ENCODE measurements at places on chromosomes 11 and 22. TPM values are rescaled to one million over a fixed set of nuclear protein-coding genes. Genes with fewer than 3 reads are reported as not detected.

GRCh38 chr22:26556904-26557303 is 33.0 kb downstream of the TPST2 start:
- no peak overlapping the region for H3K27ac ChIP-seq
- H3K4me3 ChIP-seq, result no peak overlapping the region
- no peaks in the 10 kb centered on the region for H3K36me3 ChIP-seq
- DNase-seq, result no peak
- no peaks in the 10 kb centered on the region for H3K27me3 ChIP-seq
- no peaks in the 10 kb centered on the region for H3K4me1 ChIP-seq

DNA sequence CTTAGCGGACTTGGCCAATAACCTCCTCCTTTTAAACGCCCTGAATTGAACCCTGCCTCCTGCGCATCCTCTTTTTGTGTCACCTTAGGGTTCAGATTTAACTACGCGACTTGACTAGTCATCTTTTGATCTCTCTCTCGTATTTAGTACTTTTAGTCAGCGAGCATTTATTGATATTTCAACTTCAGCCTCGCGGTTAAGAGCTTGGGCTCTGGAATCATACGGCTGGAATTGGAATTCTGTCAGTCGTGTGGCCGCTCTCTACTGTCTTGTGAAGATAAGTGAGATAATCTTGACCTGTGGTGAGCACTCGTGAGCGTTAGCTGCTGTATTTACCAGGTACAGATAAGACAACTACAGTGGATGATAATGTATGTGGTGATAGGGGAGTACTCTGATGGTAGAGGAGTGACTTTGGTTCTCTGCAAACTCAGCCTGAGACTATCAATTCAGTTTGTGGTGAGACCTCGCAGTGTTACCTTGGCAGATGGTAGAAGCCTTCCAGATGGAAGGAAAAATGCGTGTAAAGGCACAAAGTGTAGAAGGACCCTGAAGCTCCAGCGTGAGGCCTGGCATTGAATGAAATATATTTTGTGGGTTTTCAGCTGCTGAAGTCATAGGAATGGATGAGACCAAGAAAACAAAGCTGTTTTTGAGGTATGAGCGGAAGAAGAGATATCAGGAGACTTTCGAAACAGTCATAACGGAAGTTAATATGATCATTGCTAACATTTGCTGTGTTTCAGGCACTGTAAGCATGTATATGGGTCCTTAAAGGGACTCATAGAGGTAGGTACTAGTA is 682 bp downstream of the ATM start:
- H3K36me3 ChIP-seq, result peaks cover 2% of the 10 kb centered on the region
- H3K27me3 ChIP-seq, result no peaks in the 10 kb centered on the region
- peaks cover 29% of the 10 kb centered on the region for H3K4me1 ChIP-seq
- H3K27ac ChIP-seq, result peak overlapping the region; percentile 88
- no peak for DNase-seq

The EML3 gene
- 133 TPM for total RNA-seq

DNA sequence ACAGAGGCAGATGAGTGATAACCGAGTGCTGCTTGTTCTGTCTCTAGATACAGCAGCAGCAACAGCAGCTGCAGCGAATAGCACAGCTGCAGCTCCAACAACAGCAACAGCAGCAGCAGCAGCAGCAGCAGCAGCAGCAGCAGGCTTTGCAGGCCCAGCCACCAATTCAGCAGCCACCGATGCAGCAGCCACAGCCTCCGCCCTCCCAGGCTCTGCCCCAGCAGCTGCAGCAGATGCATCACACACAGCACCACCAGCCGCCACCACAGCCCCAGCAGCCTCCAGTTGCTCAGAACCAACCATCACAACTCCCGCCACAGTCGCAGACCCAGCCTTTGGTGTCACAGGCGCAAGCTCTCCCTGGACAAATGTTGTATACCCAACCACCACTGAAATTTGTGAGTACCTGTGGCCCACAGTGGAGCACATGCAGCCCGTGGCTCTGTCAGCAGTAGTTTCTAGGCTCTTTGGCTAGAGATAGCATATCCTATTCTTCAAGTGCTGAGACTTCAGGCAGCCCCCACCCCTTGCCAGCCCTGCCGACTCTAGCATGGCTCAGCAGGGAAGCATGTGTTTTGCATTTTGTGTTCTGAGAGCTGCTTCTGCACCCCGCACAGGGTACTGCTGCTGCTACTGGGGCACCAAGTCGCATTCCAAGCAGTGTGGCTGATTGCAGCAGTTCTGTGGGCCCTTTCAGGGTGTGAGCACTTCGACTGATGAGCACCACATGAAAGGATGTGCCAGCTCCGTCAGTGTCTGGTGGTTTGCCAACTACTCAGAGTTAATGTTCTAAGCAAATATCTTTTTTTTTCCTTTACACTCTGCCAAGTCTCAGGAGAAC is 59.2 kb downstream of the MED15 start:
- peaks cover 91% of the 10 kb centered on the region for H3K4me1 ChIP-seq
- H3K36me3 ChIP-seq, result peaks cover 45% of the 10 kb centered on the region
- peak; percentile 86 for DNase-seq
- peak overlapping the region; percentile 57 for H3K4me3 ChIP-seq
- no peaks in the 10 kb centered on the region for H3K27me3 ChIP-seq

GRCh38 chr11:22192289-22192641 is 620 bp upstream of the ANO5 start:
- no peaks in the 10 kb centered on the region for H3K27me3 ChIP-seq
- H3K4me3 ChIP-seq, result no peak overlapping the region
- no peaks in the 10 kb centered on the region for H3K4me1 ChIP-seq
- no peaks in the 10 kb centered on the region for H3K36me3 ChIP-seq

GRCh38 chr22:40633036-40633435 is 3.5 kb downstream of the MRTFA start:
- H3K27ac ChIP-seq, result no peak overlapping the region
- H3K36me3 ChIP-seq, result no peaks in the 10 kb centered on the region
- no peak for DNase-seq
- H3K4me1 ChIP-seq, result peaks cover 28% of the 10 kb centered on the region
- H3K27me3 ChIP-seq, result no peaks in the 10 kb centered on the region
- H3K4me3 ChIP-seq, result no peak overlapping the region

DNA sequence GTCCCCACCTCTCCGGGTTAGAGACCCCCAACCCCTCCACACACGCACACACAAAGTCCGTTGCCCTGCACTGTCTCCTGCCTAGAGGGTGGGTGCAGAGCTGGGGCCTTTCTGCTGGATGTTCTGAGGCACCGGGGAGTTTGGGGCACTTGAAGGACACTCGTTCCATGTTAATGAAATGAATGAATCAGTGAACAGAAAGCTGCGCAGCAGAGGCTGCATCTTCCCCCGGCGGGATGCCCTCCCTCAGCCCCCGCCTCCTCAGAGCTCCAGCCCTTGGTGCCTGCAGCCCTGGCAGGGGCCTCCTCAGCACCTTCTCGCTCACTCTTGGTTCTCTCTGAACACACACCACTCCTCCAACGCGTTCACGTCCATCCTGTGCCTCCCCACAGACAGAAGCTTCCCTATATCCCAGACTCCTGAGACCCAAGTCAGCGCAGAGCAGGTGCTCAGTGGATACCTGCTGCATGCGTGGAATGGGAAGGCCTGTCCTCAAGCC is 611.9 kb downstream of the TBC1D22A start:
- no peak overlapping the region for H3K4me3 ChIP-seq
- no peaks in the 10 kb centered on the region for H3K36me3 ChIP-seq
- H3K4me1 ChIP-seq, result no peaks in the 10 kb centered on the region
- DNase-seq, result no peak
- no peaks in the 10 kb centered on the region for H3K27me3 ChIP-seq

DNA sequence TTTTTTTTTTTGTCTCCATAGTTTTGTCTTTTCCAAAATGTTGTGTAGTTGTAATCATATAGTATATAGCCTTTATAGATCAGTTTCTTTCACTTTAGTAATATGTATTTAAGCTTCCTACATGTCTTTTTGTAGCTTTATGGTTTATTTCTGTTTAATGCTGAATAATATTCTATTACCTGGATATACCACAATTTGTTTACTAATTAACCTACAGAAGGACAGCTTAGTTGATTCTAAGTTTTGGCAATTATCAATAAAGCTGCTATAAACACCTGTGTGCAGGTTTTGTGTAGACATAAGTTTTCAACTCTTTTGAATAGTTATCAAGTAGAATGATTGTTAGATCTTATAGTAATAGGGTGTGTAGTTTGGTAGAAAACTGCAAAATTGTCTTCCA is 130.3 kb upstream of the CARD18 start:
- DNase-seq, result no peak
- no peaks in the 10 kb centered on the region for H3K4me1 ChIP-seq
- no peaks in the 10 kb centered on the region for H3K36me3 ChIP-seq
- H3K27ac ChIP-seq, result no peak overlapping the region
- no peak overlapping the region for H3K4me3 ChIP-seq
- H3K27me3 ChIP-seq, result no peaks in the 10 kb centered on the region

The MYO7A gene
- total RNA-seq, result 0.31 TPM

All from CD8-positive, alpha-beta memory T cell (primary cell).